ENCODE measurements at places on chromosomes 12 and 14. TPM values are rescaled to one million over a fixed set of nuclear protein-coding genes. Genes with fewer than 3 reads are reported as not detected.
A peak's percentile ranks its signal among the peaks of the same experiment; 100 is the strongest.

- no peaks in the 10 kb centered on the region for H3K36me3 ChIP-seq
- DNase-seq, result no peak
- no peak overlapping the region for H3K4me3 ChIP-seq
- H3K4me1 ChIP-seq, result no peaks in the 10 kb centered on the region
- H3K27me3 ChIP-seq, result peaks cover 25% of the 10 kb centered on the region
Observed at GRCh38 chr12:3538466-3539030, 47.5 kb downstream of the PRMT8 start.

DNA sequence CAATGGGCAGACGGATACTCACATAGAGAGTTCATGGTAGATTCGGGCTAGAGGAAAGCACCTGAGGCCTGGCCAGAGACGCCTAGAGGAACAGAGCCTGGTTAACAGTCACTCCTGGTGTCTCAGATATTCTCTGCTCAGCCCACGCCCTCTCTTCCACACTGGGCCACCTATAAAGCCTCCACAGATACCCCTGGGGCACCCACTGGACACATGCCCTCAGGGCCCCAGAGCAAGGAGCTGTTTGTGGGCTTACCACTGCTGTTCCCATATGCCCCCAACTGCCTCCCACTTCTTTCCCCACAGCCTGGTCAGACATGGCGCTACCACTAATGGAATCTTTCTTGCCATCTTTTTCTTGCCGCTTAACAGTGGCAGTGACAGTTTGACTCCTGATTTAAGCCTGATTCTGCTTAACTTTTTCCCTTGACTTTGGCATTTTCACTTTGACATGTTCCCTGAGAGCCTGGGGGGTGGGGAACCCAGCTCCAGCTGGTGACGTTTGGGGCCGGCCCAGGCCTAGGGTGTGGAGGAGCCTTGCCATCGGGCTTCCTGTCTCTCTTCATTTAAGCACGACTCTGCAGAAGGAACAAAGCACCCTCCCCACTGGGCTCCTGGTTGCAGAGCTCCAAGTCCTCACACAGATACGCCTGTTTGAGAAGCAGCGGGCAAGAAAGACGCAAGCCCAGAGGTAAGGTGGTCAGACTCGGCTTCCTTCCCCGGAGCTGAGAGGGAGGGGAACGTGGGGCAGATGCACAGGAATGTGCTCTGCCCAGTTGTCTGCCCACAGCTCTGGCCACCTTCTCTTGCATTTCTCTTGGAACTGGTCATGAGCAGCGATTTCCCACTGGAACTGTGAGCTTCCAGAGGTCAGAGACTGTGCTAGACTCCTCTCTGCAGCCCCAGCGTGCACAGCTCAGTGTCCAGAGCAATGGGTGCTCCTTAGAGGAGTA, at the start of gene CD4:
TSS of gene CD4 (plus strand) at position 557 of the 953 bp plus-strand sequence. CDS start 10,611 bp downstream, outside the sequence.
- H3K4me1 ChIP-seq, result peaks cover 16% of the 10 kb centered on the region
- H3K27me3 ChIP-seq, result peaks cover 2% of the 10 kb centered on the region
- H3K27ac ChIP-seq, result no peak within 1 kb of the TSS
- H3K4me3 ChIP-seq, result peak within 1 kb of the TSS; percentile 5

DNA sequence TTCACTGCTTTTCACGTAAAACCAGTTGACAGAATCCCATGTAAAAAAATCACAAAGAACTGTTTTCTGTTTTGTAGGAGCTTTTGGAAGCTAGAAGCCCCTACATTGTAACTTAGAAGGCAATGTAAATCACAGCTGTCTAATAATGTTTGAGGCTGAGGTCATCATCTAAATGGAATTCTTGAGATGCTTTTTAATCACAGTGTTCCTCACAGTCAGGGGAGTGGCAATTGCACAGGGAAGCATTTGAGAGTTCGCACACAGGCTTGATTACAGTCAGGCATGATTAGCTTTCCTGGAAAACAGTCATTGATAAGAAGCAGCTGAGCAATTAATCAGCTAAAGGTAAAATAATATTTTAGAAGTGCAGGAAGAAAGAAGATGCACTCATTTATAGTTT, 2.9 kb downstream of the SLC17A8 start:
- peaks cover 40% of the 10 kb centered on the region for H3K27me3 ChIP-seq
- no peak for DNase-seq
- H3K4me1 ChIP-seq, result peaks cover 4% of the 10 kb centered on the region
- no peak overlapping the region for H3K27ac ChIP-seq
- no peak overlapping the region for H3K4me3 ChIP-seq

DNA sequence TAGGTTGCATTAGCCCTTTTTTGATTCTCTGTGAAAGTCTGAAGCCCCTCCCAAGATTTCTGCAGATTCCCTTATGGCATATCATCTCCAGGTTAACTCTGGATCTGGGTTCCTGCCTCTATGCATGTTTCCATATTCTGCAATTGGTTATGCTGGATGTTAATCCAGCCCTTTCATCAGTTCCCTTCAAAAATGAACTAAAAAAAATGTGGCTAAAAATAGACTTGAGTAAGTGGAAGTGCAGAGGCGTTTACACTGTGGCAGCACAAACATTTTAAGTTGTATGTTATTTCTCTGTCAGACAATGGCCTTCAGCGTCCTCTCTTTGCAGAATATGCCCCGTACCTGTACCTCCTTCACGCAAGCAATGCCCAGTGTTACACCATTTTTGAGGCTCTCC, 11.4 kb downstream of the MGST1 start:
- no peak overlapping the region for H3K4me3 ChIP-seq
- no peak for DNase-seq
- no peaks in the 10 kb centered on the region for H3K27me3 ChIP-seq
- H3K4me1 ChIP-seq, result peaks cover 11% of the 10 kb centered on the region
- no peak overlapping the region for H3K27ac ChIP-seq
- peaks cover 5% of the 10 kb centered on the region for H3K36me3 ChIP-seq

DNA sequence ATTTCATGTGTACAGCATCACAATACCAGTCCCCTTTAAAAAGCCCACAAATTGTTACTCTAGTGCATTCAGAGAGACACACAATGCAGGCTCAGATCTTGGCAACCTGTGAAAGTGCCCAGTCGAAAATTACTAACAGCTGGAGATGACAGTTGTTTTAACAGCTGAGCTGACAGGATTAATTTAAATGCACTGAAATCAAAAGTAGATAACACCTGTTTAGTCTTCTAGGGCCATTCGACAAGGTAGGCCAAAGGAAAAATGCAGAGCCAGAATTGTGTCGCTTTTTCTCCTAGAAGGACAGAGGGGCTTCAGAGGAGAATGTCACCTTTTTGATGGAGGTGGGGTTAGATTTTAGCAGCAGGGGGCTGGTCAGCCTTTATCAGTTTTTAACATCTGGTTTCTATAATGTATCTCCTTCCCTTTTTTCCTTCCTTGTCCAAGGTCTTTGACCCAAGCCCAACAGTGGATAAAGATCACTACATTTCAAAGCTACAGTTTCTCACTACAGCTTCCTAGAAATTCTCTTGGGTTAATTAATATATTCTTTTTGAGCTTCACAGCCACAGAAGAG, 139.1 kb downstream of the SOX5 start:
- no peaks in the 10 kb centered on the region for H3K4me1 ChIP-seq
- no peaks in the 10 kb centered on the region for H3K36me3 ChIP-seq
- no peak for DNase-seq
- H3K4me3 ChIP-seq, result no peak overlapping the region

- H3K4me1 ChIP-seq, result peaks cover 34% of the 10 kb centered on the region
- H3K36me3 ChIP-seq, result peaks cover 6% of the 10 kb centered on the region
Observed at GRCh38 chr14:52733824-52734223, 3.9 kb downstream of the STYX start.

DNA sequence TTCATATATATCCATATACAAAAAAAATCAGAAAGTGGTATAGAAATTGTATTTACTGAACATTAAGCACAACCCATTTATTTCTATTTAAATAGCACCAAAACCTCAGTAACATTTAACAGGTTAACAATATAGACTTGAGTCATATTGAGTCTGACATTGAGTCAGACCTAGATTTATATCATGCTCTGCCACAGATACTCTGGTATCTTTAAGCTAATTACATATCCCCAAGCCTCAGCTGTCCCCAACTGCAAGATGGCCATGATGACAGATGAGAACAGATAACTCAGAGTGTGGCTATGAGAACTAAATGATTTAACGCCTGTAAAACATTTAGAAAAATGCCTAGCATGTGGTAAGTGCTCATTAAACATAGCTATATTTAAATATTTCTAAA, 40.3 kb downstream of the IFNG start:
- no peak overlapping the region for H3K4me3 ChIP-seq
- peaks cover 20% of the 10 kb centered on the region for H3K27me3 ChIP-seq
- H3K36me3 ChIP-seq, result no peaks in the 10 kb centered on the region
- no peak overlapping the region for H3K27ac ChIP-seq
- no peak for DNase-seq
- no peaks in the 10 kb centered on the region for H3K4me1 ChIP-seq

- H3K27ac ChIP-seq, result no peak overlapping the region
- H3K4me3 ChIP-seq, result no peak overlapping the region
- H3K4me1 ChIP-seq, result peaks cover 48% of the 10 kb centered on the region
Observed at GRCh38 chr12:124036171-124036598, 63.2 kb downstream of the ZNF664 start.

DNA sequence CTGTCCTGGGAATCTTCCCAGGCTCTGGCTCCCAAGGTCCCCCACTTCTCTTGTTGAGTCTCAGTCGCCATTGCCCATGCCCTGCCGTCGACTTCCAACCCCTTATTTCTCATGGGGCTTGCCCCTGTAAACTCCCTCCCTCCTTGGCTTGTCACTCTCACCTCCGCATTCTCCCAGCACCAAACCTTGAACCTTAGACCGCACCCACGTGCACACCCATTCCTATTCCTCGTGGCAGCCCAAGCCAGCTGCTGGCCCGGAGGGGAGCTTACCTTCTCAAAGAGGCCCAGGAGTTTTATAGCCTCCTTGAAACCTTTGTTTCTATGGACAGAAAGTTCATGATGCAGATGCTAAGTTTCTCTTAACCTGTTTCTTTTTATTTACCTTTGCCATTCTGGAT, 4.6 kb downstream of the JDP2 start:
- no peak overlapping the region for H3K27ac ChIP-seq
- no peak for DNase-seq
- H3K4me1 ChIP-seq, result peaks cover 53% of the 10 kb centered on the region
- H3K27me3 ChIP-seq, result no peaks in the 10 kb centered on the region

DNA sequence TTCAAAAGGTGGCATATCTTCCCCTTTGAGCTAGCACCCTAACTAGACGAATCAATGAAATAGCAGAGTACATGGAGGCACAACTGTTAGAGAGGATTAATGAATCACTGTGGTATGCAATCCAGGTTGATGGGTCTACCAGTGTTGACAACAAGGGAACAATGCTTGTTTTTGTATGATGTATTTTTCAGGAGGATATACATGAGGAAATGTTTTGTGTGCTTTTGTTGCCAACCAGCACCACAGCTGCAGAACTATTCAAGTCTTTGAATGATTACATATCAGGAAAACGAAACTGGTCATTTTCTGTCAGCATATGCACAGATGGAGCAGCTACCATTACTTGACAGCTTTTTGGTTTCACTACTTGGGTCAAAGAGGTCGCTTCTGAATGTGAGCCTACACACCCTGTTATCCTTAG, 142.6 kb downstream of the GPHN start:
- no peaks in the 10 kb centered on the region for H3K36me3 ChIP-seq
- H3K4me1 ChIP-seq, result peaks cover 3% of the 10 kb centered on the region
- no peak for DNase-seq
- H3K27ac ChIP-seq, result no peak overlapping the region

DNA sequence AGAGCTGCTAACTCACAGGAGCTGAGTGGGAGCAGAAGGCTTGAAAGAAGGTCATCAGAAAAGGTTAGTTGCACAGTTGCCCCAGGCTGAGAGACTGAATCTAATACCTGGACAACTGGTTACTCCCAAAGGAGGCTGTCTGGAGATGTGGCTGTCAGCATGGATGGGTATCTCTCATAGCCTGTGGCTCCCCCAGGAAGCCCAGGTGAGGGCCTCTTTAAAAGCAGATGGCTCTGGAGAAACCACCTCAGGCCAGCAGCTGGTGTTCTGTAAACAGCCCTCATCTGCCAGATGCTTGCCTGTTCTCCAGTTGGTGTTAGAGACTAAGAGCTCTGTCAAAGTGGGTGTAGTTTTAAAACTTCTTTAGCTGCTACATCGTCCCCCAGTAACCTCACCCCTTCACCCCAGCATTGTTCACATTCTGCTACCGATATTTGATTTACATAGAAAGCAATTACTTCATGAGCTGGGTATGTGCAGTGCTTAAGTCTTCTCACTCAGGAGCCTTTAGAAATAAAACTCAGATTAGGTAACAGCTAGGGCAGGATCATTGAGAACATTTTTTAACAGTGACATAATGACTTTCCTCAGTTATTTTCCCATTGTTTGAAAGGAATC, 25.8 kb downstream of the DACT1 start:
- no peaks in the 10 kb centered on the region for H3K36me3 ChIP-seq
- H3K4me3 ChIP-seq, result no peak overlapping the region
- H3K4me1 ChIP-seq, result peaks cover 56% of the 10 kb centered on the region
- H3K27ac ChIP-seq, result peak overlapping the region; percentile 60
- no peak for DNase-seq

GRCh38 chr12:55679691-55680090, 28.0 kb downstream of the ITGA7 start:
- no peak overlapping the region for H3K4me3 ChIP-seq
- DNase-seq, result peak; percentile 59
- peaks cover 21% of the 10 kb centered on the region for H3K27me3 ChIP-seq
- no peaks in the 10 kb centered on the region for H3K36me3 ChIP-seq
- peaks cover 14% of the 10 kb centered on the region for H3K4me1 ChIP-seq

The HOXC9 gene
- total RNA-seq, result not detected

The ACOT6 gene
- total RNA-seq, result not detected

The ARHGAP9 gene
- total RNA-seq, result not detected

The PRKD1 gene
- total RNA-seq, result 11.1 TPM

The TMCC3 gene
- 0.59 TPM for total RNA-seq

The C12orf54 gene
- total RNA-seq, result not detected
